Osteocyte (in vitro differentiated cells): ENCODE measurements at places on chromosomes 11 and 22. TPM values are rescaled to one million over a fixed set of nuclear protein-coding genes. Genes with fewer than 3 reads are reported as not detected.

WT1 gene
- total RNA-seq: not detected in 2 replicates

BTBD18 gene
- not detected in 2 replicates for total RNA-seq

PLEKHA7 gene
- 14.9 and 15.6 TPM in 2 replicates for total RNA-seq

NCF4 gene
- not detected in 2 replicates for total RNA-seq

LIF gene
- 13.7 and 15.5 TPM in 2 replicates for total RNA-seq

SEC14L6 gene
- total RNA-seq: 0.54 and 0.78 TPM in 2 replicates

DGCR6 gene
- 4.3 and 5.2 TPM in 2 replicates for total RNA-seq

PIH1D2 gene
- total RNA-seq: 2.0 and 2.3 TPM in 2 replicates

MAPK11 gene
- 6.4 and 6.9 TPM in 2 replicates for total RNA-seq

MTNR1B gene
- 0.89 and 0.94 TPM in 2 replicates for total RNA-seq

LRRC4C gene
- 0.16 TPM in 2 replicates for total RNA-seq

HMOX1 gene
- 37.2 and 44.3 TPM in 2 replicates for total RNA-seq

YPEL1 gene
- 14.7 and 15.1 TPM in 2 replicates for total RNA-seq

KCNQ1OT1 gene
- 3.4 and 3.9 TPM in 2 replicates for total RNA-seq

LINC01488 gene
- not detected in 2 replicates for total RNA-seq

CCDC188 gene
- total RNA-seq: 0.56 and 1.6 TPM in 2 replicates

PTPN5 gene
- not detected in 2 replicates for total RNA-seq

MIOX gene
- total RNA-seq: 0.76 and 1.5 TPM in 2 replicates

PLEKHB1 gene
- 0.78 TPM in 1 of 2 replicates, not detected in the other for total RNA-seq

KRTAP5-7 gene
- total RNA-seq: not detected in 2 replicates

PRG2 gene
- total RNA-seq: not detected in 2 replicates

KIAA1671 gene
- total RNA-seq: 8.3 and 10.0 TPM in 2 replicates

PGR gene
- total RNA-seq: not detected in 2 replicates

PRG3 gene
- total RNA-seq: not detected in 2 replicates

POLD3 gene
- 12.8 and 16.2 TPM in 2 replicates for total RNA-seq

H19 gene
- total RNA-seq: 1,569 and 1,806 TPM in 2 replicates

ACAT1 gene
- total RNA-seq: 54.0 and 55.6 TPM in 2 replicates

PGM2L1 gene
- 19.8 and 22.1 TPM in 2 replicates for total RNA-seq

OR8J3 gene
- total RNA-seq: not detected in 2 replicates

KRTAP5-11 gene
- not detected in 2 replicates for total RNA-seq

GAL3ST1 gene
- total RNA-seq: 0.21 and 0.46 TPM in 2 replicates

CCDC134 gene
- total RNA-seq: 7.8 and 10.0 TPM in 2 replicates

CLMP gene
- total RNA-seq: 22.7 and 24.8 TPM in 2 replicates

VPREB1 gene
- total RNA-seq: not detected in 2 replicates

GGTLC3 gene
- not detected in 2 replicates for total RNA-seq
